ENCODE measurements at places on chromosomes 4 and X.

GRCh38 chrX:30748342-30748960 is 95.2 kb downstream of the GK start:
- no peak overlapping the region for H3K27ac ChIP-seq
- H3K36me3 ChIP-seq, result no peaks in the 10 kb centered on the region
- H3K27me3 ChIP-seq, result no peaks in the 10 kb centered on the region

- no peaks in the 10 kb centered on the region for H3K27me3 ChIP-seq
- DNase-seq, result no peak
- H3K4me1 ChIP-seq, result peaks cover 24% of the 10 kb centered on the region
- H3K27ac ChIP-seq, result peak overlapping the region; percentile 99
- H3K4me3 ChIP-seq, result peak overlapping the region; percentile 81
- peaks cover 27% of the 10 kb centered on the region for H3K36me3 ChIP-seq
Measured at GRCh38 chr4:94453391-94453963, 1.7 kb downstream of the PDLIM5 start.

DNA sequence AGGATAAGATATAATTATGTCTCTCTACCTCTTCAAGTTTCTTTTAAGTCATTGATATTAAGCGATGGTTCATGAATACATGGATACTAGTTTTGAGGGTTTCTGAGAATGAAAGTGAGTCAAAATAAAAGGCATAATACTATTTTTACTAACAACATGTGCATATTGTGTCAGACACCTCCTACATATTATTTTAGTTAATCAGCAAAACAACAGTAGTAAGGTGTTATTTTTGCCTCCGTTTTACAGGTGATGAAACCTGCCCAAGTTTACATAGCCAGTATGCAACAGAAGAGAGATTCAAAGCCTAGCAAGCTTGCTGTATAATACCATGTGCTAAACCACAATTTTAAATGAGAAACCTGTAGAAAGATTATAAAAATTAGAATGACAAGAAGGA is 544.1 kb downstream of the EPHA5 start:
- no peaks in the 10 kb centered on the region for H3K36me3 ChIP-seq
- no peak overlapping the region for H3K4me3 ChIP-seq
- no peak for DNase-seq
- no peak overlapping the region for H3K27ac ChIP-seq
- no peaks in the 10 kb centered on the region for H3K27me3 ChIP-seq

- no peak overlapping the region for H3K4me3 ChIP-seq
- no peaks in the 10 kb centered on the region for H3K4me1 ChIP-seq
- DNase-seq, result no peak
- no peak overlapping the region for H3K27ac ChIP-seq
Measured at GRCh38 chrX:36963852-36964251, 44.3 kb upstream of the FAM47C start.

DNA sequence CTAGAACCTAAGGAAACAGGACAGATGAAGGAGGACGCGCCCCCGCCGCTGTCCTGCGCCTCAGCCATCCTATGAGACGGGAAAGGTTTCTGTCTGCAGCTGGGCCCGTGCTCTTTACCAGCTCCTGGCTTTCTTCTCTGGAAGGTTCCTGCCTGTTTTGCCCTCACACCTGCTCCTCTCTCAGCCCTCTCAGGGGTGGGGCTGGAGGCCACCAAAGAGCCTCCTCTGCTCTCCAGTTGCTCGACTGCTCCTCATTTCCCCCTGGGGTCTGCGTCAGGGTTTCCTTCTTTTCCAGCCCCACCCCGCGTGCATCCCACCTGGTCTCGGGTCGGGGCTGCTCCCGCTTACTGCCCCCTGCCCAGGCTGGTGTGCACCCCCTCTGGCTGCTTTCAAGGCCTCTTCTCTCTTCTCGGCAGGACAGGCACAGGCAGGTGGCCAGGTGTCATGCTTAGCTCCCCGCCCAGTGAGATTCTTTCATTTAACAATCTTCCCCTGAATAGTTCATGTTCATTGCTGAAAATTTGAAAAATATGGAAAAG is 4.6 kb downstream of the HTT-AS start:
- no peaks in the 10 kb centered on the region for H3K27me3 ChIP-seq
- H3K4me1 ChIP-seq, result peaks cover 4% of the 10 kb centered on the region
- no peaks in the 10 kb centered on the region for H3K36me3 ChIP-seq
- H3K4me3 ChIP-seq, result no peak overlapping the region

DNA sequence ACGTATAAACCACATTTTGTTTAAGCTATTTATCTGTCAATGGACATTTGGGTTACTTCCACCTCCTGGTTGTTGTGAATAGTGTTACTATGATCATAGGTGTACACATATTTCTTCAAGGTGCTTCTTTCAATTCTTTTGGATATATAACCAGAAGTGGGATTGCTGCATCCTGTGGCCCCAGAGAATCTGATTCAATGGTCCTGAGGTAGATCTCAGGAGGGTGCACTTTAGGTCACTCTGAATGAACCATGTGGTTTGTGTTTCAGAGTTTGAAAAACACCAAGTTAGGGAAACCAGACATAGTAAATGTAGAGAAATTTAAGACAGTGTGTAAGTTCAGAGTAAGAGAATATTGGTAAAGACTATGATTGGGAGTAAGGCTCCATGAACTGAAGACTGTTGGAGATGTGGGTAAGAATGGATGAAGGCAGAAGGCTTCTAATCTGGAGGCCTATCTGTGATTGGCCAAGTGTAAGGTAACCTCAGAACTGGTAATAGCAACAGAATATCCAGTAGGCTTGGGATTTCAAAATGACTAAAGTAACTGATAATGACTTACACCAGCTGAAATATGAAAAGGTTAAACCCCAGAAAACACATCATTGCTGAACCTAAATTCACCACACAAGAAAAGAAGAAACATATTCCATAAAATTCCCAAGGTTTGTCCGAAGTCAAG is 236.9 kb downstream of the CAMK2D start:
- no peaks in the 10 kb centered on the region for H3K4me1 ChIP-seq
- peaks cover 6% of the 10 kb centered on the region for H3K36me3 ChIP-seq
- no peaks in the 10 kb centered on the region for H3K27me3 ChIP-seq
- DNase-seq, result no peak

- H3K27me3 ChIP-seq, result no peaks in the 10 kb centered on the region
- no peak overlapping the region for H3K27ac ChIP-seq
- H3K36me3 ChIP-seq, result no peaks in the 10 kb centered on the region
Measured at GRCh38 chrX:6325437-6325836, 96.8 kb upstream of the NLGN4X start.

DNA sequence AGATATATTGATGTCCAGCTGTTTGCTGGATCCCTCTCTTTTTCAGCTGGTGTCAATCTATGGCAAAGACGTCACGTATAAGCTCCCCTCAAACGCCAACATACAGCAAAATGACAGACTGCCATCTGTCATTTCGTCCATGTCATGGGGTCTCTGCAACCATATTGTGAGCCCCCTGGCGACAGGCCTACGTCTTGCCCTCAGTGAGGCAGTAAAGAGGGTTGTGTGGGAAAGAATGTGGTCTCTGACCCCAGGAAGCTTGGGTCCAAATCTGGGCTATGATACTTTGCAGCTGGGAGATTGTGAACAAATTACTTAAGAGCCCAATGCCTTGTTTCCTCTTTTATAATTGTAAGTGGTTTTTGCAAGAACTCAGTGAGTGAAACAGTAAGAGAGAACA is 7.4 kb downstream of the SUPT20HL2 start:
- H3K4me3 ChIP-seq, result no peak overlapping the region
- no peak for DNase-seq
- peaks cover 5% of the 10 kb centered on the region for H3K4me1 ChIP-seq
- H3K27ac ChIP-seq, result no peak overlapping the region
- H3K27me3 ChIP-seq, result no peaks in the 10 kb centered on the region

- no peaks in the 10 kb centered on the region for H3K4me1 ChIP-seq
- H3K36me3 ChIP-seq, result no peaks in the 10 kb centered on the region
- no peaks in the 10 kb centered on the region for H3K27me3 ChIP-seq
- no peak overlapping the region for H3K27ac ChIP-seq
- no peak overlapping the region for H3K4me3 ChIP-seq
Measured at GRCh38 chrX:13293700-13294099, 26.2 kb downstream of the ATXN3L start.

DNA sequence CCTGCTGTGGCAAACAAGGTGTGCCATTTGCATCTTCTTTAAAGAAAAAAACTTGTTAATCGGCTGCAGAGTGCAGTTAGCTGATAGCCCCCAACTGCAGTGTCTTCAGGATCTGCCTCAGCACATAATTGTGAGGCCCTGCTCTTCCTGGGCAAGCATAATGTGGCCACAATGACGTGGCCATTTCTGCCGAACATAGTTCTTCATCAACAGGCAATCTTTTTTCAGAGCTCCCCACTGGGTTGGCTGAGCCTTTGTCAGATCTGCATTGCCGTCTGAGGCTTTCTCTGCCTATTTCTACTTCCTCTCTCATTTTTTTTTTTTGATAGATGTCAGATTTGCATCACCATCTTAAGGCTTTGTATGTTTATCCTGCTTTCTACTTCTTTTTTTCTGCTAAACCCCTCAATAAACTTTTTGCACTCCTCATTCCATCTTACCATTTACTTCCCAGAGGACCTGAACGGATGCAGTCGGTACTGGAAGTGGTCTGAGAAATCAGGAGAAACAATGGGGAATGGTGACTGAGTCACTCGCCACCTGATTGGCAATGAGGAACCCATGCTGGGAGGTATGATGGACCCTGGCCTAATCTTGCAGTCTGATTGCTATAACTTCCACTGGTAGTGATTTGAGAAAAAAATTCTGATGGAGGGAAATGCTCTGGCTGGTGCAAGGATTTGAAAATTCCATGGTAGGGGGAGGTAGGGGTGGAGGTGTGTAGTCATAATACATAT is 21.2 kb upstream of the TAB3 start:
- H3K4me1 ChIP-seq, result no peaks in the 10 kb centered on the region
- no peaks in the 10 kb centered on the region for H3K36me3 ChIP-seq
- no peaks in the 10 kb centered on the region for H3K27me3 ChIP-seq
- DNase-seq, result no peak

GRCh38 chr4:178752954-178753525 is 1310.8 kb upstream of the AGA start:
- H3K27ac ChIP-seq, result no peak overlapping the region
- no peak for DNase-seq
- no peaks in the 10 kb centered on the region for H3K4me1 ChIP-seq
- no peak overlapping the region for H3K4me3 ChIP-seq

- H3K27me3 ChIP-seq, result no peaks in the 10 kb centered on the region
- H3K4me3 ChIP-seq, result no peak overlapping the region
- H3K27ac ChIP-seq, result no peak overlapping the region
Measured at GRCh38 chr4:107693132-107693531, 26.9 kb downstream of the PAPSS1 start.

DNA sequence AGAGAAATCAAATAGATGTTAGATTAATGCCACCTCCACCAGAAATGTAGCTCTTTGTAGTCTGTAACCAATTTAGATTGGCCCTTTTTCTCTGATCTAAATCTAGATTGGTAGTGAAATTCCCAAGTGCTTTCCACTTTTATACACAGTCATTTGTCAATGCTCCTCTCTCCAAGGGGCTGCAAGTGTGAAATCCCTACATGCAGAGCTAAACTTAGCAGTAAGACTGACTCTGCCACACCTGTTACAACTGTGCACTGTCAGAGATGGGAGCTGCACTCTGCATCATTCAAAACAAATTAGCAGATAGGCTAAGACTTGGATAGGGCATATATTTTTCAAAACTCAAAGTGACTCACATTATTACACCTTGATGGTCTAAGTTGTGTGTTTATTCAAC is 9.1 kb downstream of the SERTM2 start:
- no peaks in the 10 kb centered on the region for H3K4me1 ChIP-seq
- no peaks in the 10 kb centered on the region for H3K27me3 ChIP-seq
- no peak overlapping the region for H3K27ac ChIP-seq
- no peak overlapping the region for H3K4me3 ChIP-seq
- DNase-seq, result no peak
- no peaks in the 10 kb centered on the region for H3K36me3 ChIP-seq

GRCh38 chrX:120672841-120673530 is 43.1 kb upstream of the C1GALT1C1 start:
- H3K4me3 ChIP-seq, result no peak overlapping the region
- peaks cover 5% of the 10 kb centered on the region for H3K4me1 ChIP-seq
- H3K27ac ChIP-seq, result no peak overlapping the region
- H3K36me3 ChIP-seq, result no peaks in the 10 kb centered on the region
- DNase-seq, result no peak

- H3K27me3 ChIP-seq, result peaks cover 25% of the 10 kb centered on the region
- H3K4me3 ChIP-seq, result peak overlapping the region; percentile 26
- DNase-seq, result no peak
Measured at GRCh38 chr4:180059216-180059881, 2183.9 kb upstream of the TENM3 start.

GRCh38 chr4:104017213-104017612 is 297.4 kb upstream of the TACR3 start:
- no peak overlapping the region for H3K4me3 ChIP-seq
- H3K36me3 ChIP-seq, result no peaks in the 10 kb centered on the region
- no peaks in the 10 kb centered on the region for H3K27me3 ChIP-seq

GRCh38 chr4:155197757-155198156 is 10.7 kb upstream of the NPY2R start:
- H3K27ac ChIP-seq, result no peak overlapping the region
- no peaks in the 10 kb centered on the region for H3K36me3 ChIP-seq
- no peaks in the 10 kb centered on the region for H3K4me1 ChIP-seq
- H3K4me3 ChIP-seq, result no peak overlapping the region

DNA sequence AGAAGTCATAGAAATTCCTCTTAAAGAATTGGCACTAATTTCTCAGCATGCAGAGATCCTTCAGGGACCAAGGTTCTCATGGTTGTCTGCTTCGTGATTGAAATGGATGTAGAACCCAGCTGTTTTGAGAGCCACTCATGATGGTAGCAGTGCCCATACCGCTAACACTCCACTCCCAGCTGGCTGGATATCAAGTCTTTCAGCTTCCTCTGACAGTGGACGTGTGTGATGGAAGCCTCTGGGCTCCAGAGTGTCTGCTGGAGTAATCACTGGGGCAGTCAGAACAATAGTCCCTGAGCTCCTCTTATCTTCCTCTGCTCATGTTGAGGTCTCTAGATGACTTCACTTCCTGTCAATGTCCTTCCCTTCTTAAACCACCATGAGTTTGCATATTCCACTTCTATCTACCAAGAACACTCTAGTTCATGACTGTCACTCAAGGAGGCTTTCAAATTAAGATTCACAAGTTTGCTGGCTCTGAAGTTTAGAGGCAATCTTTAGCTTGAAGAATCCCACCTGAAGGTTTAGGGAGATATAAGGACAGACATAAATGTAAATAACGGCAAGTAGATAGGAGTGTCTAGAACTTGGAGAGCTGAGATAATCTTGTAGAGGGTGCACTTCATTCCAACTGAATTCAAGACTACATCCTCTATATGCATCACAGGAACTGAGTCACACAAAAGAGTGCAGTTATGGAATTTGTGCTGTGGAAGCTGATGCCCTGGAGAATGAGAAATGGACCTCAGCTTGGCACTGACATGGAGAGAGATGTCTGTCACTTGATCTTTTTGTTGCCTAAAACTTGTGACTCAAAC is 64.5 kb upstream of the WDR1 start:
- H3K27ac ChIP-seq, result peak overlapping the region; percentile 21
- DNase-seq, result no peak
- H3K4me1 ChIP-seq, result peaks cover 9% of the 10 kb centered on the region
- H3K36me3 ChIP-seq, result no peaks in the 10 kb centered on the region

- no peak overlapping the region for H3K4me3 ChIP-seq
- DNase-seq, result no peak
- H3K36me3 ChIP-seq, result no peaks in the 10 kb centered on the region
- H3K27me3 ChIP-seq, result no peaks in the 10 kb centered on the region
- H3K4me1 ChIP-seq, result peaks cover 34% of the 10 kb centered on the region
Measured at GRCh38 chr4:76590798-76591281, 155.8 kb downstream of the SHROOM3 start.
